ENCODE measurements at places on chromosomes 7 and 10.

GRCh38 chr7:116776610-116777289, 85.6 kb upstream of the CAPZA2 start:
- no peak for DNase-seq

GRCh38 chr7:133904776-133905175, 222.4 kb upstream of the LRGUK start:
- DNase-seq = no peak

DNA sequence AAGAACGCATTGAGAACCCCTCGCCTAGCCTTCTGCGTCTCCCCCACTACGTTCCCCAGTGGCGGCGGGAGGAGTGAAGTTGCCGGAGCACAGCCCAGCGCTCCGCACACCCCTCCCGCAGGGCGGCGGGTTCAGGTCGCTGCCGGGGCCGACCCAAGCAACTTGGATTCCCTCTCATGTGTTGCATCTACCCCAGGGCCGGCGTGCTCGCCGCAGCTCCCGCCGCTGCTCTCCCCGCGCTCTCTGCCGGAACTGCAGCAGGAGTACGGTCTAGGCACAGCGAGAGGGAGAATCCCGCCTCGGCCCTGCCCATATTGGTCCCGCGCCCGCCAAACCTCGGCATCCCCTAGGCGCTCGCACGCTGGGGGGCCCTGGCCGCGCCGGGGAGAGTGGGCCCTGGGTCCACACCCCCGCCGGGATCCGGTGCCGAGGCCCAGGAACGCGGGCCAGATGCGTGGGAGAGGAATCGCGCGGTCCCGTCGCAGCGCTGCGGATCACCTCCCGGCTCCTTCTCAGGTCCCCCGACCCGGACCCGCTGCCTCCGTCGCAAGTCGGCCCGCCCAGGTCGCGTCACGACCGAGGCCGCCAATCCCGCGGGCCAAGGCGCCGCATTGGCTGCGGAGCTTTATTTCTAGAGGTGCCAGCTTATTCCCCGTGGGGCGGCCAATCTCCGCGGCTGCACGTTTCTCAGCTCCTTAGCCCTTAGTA, 648 bp upstream of the TMEM243 start:
- DNase-seq = peak; percentile 71

DNA sequence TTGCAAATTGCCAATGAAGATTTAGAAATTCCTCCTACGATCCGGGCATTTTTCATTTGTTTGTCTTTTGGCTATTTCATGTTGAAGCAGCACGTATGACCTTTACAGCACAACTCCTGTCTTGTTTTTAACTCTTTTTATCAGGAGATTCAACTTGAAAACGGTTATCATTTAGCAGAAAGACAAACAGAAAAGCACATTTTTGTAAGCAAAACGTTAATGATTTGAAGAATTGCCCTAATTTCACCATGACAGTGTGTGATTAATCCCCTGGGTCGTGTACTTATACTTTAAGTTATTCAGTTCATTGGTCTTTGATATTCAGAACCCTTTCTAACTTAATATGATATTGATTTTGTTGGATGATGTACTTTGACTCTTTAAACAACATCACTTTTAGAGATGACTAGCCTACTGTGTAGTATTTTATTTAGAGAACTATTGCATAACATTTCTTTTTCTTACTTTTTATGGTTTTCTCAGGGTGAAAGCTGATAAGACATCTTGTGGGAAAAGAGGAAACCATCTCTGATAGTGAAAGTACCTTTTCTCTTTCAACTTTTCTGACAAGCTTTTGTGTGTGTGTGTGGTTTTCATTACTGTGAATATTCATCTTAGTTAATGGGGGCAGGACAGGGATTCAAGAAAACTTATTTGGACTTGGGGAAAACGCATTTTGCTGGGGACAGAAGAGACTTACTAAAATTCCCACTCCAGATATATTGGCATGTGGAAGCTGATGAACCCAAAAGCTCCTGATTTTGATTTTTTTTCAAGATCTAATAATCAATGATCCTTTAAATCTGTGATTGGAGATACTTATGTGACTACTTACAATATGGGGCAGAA, 8.1 kb downstream of the HHEX start:
- DNase-seq = no peak

DNA sequence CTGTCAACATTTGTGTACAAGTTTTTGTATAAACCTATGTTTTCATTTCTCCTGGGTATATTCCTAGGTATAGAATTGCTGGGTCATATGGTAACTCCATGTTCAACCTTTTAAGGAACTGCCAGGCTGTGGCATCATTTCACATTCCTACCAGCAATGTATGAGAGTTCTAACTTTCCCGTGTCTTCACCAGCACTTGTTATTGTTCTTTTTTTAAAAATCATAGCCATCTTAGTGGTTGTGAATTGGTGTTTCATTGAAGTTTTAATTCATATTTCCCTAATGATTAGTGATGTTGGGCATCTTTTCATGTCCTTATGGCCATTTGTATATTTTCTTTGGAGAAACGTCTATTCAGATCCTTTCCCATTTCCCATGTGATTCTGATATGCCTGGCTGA, 193.0 kb upstream of the PLXNA4 start:
- DNase-seq = no peak

- DNase-seq = no peak
These were observed 2.6 kb upstream of the MNX1 start for GRCh38 chr7:157013101-157013500.

- peak; percentile 68 for DNase-seq
These were observed 502.6 kb downstream of the NRG3 start for GRCh38 chr10:82377608-82378007.

GRCh38 chr7:128190051-128190647, 50.9 kb upstream of the LEP start:
- no peak for DNase-seq

DNA sequence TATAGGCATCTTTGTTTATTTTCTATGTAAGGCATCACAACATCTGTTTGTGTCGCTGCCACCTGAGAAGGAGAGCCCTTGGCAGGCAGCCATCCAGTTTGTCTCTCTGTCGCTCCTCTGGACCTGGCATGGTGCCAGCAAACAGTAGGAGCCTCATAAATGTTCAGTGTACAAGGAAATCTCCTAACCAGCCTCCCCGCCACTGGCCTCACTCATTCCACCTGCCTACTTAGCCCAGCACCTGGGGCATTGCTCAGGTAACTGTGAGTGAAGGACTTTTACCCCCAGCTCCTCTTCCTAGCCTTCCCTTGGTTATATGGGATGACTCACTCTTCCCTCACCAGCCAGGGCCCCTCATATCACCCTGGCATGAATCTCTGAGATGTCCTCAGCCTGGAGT, 61.7 kb upstream of the NPTX2 start:
- no peak for DNase-seq

DNA sequence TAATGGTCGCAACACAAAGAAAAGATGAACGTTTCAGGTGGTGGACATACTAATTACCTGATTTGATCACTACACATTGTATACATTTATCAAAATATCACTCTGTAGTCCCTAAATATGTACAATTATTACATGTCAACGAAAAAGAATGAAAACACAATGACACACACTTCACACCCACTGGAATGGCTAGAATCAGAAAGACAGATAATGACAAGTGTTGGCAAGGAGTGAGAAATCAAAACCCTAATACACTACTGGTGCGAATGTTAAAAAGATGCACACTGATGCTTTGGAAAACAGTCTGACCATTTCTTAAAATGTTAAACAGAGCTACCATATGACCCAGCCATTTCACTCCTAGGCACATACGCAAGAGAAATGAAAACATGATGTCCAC, 2.3 kb downstream of the COA1 start:
- no peak for DNase-seq

- no peak for DNase-seq
These were observed 83.6 kb downstream of the CSTF2T start for GRCh38 chr10:51615764-51616298.

DNA sequence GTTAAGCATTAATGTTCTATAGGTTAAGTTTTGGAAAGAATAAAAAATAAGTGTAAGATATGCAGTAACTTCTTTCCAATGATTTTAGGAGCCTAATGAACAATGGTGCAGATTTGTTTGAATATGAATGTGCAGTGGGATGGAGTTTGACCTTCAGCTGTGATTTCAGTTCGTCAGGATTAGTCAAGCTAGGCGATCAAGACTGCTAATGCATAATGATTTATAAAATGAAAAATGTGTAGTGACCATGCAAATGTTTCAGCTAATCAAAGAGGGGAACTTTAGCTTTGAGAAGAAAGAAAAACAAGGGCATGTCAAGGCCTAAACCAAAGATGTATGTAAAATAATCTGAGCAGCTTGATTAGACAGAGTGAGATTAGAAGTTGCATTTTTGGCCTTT, 208.5 kb downstream of the FOXP2 start:
- no peak for DNase-seq

GRCh38 chr7:82319674-82320118, 123.9 kb downstream of the CACNA2D1 start:
- peak; percentile 97 for DNase-seq

DNA sequence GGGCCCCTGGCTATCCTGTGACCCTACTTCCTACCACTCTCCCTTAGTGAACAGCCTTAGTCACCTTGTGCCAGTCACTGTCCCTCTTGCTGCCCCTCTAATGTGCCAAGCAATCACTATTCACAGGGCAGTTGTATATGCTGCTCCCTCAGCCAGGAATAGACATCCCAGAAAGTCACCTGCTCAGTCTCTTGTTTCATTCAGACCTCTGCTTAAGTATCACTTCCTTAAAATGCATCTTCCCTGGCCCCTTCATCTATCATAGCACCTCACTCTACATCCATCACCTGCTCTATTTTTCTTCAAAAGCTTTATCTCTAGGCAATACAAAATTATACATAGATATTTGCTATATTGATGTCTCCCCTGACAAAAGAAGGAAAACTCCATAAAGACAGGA, 328.4 kb upstream of the NFE2L3 start:
- DNase-seq = no peak

- DNase-seq = no peak
These were observed 21.4 kb upstream of the TPST1 start for GRCh38 chr7:66183700-66184099.

DNA sequence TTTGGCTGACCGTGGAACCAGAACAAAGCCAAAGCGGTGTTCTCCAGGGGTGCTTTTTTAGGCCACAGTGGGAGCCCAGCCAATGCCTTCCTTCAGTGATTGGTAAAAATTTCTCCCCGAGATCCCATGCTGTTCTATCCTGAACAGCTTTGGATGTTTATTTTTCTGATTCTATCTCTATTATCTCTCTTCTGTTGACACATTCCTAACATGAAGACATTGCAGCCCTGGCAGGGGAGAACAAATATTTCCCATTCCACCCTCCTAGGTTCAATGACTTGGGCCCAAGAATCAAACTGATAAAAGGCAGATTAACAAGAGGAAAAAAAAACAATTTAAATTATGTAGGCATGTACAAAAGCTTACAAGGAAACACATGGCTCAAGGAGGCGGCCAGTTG, 162.7 kb downstream of the PFKFB3 start:
- no peak for DNase-seq

- DNase-seq = no peak
These were observed 423.8 kb downstream of the ARL4A start for GRCh38 chr7:13111230-13111629.

DNA sequence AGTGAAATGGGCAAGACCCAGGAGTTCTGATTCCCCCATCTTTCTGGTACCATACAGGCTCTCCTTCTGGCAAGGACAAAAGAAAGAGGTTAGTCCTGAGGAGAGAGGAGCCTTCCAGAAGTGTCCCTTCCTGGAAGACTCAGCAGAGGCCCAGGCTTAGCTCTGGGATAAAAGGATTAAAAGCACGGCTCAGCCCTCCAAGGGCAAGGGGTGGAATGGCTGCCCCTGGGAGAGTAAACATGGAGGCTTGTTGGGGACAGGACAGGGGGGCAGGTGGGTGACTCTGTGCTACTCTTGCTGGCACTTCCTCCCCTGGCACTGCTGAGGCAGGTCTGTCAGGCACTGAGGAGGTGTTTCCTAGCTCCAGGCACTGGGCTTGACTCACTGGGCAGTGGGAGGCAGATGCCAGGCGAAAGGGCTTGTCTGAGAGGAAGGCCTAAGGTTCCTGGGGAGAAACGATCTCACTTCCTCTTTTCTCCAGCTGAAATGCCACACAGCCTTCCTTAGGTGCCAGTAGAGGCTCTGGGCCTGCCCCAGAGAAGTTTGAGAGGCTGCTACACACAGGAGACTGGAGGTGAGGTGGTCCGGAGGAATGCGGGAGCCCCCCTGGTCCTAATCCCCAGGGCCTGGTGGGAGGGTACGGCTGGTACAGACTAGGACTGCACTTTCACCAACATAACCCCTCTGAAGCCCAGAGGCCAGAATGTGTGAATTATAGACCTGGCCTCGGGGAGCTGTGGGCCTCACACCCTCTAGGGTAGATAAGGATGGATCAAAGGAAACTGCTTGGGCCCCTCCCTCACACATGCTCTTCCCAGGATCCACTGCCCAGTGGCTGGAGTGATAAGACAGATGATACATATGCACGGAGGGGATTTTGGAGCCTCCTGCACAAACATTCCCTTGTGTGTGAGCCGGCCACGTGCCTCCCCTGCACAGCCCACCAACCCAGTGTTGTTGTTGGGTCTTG, 63.2 kb upstream of the PODXL start:
- DNase-seq = no peak

DNA sequence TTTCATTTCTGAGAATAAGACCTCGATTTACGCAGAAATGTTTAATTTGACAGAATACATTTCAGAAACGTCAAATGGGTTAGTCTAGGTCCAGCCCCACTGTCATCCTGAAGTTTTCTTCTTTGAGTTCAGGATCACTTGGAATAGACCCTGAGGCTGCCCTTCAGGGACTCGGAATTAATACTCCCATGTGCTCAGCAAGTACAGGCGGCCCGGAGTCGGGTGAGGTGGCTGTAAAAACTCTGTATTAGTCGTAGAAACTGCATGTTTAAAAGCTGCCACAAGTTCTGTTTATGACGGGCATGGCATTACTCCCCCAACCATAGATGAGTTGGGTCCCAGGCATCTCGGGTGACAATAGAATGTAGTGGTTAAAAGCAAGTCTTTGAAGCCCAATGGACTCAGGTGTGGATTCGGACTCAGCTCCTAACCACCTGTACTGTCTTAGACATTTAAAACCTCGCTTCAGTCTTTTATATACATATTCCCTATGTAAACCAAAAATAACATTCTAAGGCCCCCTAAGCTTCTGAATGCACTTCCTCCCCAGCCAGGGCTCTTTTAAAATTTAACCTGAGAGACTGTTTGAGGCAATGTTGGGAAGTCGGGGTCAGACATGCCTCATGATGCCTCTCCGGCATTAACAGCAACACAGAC, 216.3 kb downstream of the ADARB2 start:
- no peak for DNase-seq

GRCh38 chr10:86673827-86674581, 5.7 kb downstream of the LDB3 start:
- no peak for DNase-seq
